ENCODE measurements at places on chromosomes 11 and 22. TPM values are rescaled to one million over a fixed set of nuclear protein-coding genes. Genes with fewer than 3 reads are reported as not detected.

MRGPRX3 gene
- total RNA-seq, result not detected

PVALB gene
- total RNA-seq, result 0.58 TPM

ANO1 gene
- total RNA-seq, result 3.0 TPM

ISX gene
- total RNA-seq, result not detected

HEPHL1 gene
- total RNA-seq, result not detected

FAM180B gene
- not detected for total RNA-seq

CD6 gene
- 1.6 TPM for total RNA-seq

ADAMTS15 gene
- total RNA-seq, result 8.5 TPM
